ENCODE measurements at places on chromosomes 5 and 9.

DNA sequence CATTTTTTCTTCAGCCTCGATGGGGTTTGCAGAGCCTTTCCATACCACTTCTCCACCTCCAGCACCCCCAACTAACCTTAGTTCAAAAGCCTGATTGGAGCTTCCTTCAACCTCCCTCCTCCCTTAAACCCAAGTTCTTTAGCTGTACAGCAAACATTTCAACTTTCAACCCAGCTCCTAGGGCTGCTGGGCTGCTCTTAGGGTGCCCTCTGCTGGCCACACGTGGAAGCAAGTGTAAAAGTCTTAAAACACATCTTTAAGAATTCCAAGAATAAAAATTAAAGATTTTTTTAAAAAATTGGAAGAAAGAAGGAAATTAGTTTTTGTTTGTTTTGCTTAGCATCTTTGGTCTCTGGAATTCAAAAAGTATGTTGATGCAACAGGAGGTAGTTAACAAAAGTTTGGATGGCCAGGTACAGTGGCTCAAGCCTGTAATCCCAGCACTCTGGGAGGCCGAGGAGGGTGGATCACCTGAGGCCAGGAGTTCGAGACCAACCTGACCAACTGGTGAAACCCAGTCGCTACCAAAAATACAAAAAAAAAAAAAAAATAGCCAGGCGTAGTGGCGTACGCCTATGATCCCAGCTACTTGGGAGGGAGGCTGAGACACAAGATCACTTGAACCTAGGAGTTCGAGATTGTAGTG lies 15.5 kb upstream of the HSD17B3 start:
- peak; percentile 65 for DNase-seq

DNA sequence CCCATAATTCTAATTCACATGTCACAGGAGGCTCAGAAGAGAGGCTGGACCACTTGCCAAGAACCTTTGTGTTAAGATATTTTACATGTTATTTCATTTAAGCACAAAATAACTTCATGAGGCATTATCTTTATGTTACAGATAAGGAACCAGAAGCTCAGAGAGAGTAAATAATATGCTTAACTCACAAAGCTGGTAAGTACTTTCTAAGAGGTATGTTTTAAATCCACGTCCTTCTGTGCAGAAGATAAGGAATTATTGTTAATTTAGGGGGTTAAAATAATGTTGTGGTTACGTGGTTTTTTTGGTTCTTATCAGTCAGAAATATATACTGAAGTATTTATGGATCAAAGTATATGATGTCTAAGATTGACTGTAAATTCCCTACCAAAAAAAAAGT lies 8.0 kb downstream of the STRBP start:
- DNase-seq = no peak

- no peak for DNase-seq
These were observed 74.7 kb upstream of the COL5A1 start for GRCh38 chr9:134566936-134567335.

GRCh38 chr5:169695025-169695625 lies 58.0 kb downstream of the DOCK2 start:
- no peak for DNase-seq

- DNase-seq = no peak
These were observed 21.6 kb downstream of the DAB2IP start for GRCh38 chr9:121672986-121673385.

GRCh38 chr5:69498384-69498783 lies 5.8 kb downstream of the OCLN start:
- no peak for DNase-seq

GRCh38 chr5:206406-206805 lies 11.5 kb downstream of the CCDC127 start:
- no peak for DNase-seq

GRCh38 chr5:137828664-137829063 lies 39.0 kb upstream of the MYOT start:
- no peak for DNase-seq

DNA sequence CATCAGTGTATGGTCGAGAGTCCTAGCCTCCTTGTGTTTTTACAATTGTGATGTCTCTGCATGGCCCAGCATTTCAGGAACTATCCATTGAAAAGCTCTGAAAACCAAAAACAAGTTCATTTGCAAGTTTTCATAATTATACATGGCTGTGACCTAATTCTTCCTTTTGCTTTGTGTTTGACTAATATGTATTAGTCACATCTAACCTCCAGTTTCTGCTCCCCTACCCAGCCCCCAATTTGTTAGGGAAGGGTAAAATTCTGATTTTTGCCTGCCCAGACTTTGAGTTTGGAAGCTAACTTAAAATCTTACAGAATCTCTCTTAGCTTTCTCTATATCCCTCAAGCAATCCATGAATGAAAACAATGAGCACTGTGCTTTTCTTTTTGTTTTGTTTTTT lies 128.2 kb upstream of the SEMA6A start:
- DNase-seq = peak; percentile 24

DNA sequence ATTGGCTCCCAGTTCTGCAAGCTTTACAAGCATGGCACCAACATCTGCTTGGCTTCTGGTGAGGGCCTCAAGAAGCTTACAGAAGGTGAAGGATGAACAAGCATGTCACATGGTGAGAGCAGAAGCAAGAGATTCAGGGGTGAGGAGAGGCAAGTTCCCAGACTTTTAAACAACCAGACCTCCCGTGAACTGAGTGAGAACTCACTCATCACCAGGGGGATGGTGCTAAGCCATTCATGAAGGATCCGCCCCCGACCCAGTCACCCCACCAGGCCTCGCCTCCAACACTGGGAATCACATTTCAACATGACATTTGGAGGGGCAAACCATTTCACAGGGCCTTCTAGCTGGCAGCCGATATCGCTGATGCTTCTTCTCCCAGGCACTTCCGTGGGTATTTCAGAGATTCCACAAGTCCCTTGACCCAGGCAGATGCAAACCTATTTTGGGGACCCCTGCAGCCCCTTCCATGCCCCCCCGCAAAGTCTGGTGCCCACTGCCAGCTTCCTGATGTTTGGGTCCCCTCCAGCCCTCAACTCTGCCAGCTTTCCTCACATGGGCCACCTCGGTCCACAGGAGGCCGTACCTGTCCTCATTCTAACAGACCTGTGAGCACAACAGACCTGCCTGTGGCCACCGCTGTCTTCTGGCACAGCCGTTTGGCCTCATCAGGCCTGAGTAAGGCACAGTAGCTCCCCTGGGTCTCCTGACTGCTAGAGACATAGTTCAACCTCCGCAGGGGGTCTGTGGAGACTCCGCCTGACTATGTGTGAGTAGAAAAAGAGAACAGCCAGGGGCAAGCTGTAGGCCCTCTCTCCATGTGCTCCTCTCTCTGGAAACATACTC lies 60.7 kb upstream of the ANGPTL2 start:
- DNase-seq = no peak

Data from GM13977 (cell line).